Spinal cord (tissue), 10 donors: ENCODE measurements at places on chromosomes 1 and 21. TPM values are rescaled to one million over a fixed set of nuclear protein-coding genes. Genes with fewer than 3 reads are reported as not detected.

Gene KANK4
- 23.8 TPM for total RNA-seq

DNA sequence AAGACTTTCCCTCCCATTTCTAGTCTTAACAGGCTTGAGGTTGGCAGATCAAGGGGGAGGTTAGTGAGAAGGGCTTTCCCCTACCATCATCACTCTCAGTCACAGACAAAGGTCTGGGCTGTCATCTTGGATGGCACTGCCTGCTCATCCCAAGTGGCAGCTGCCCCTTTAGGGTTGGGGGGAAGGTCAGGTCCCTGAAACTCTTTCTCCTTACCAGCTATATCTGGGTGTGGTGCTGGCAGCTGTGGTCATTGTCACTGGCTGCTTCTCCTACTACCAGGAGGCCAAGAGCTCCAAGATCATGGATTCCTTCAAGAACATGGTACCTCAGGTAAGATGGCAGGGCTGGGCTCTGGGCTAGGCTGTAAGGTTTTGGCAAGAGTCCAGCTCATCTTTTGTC is 8.2 kb downstream of the ATP1A2 start:
- H3K4me3 ChIP-seq, result no peak overlapping the region
- peaks cover 40% of the 10 kb centered on the region for H3K36me3 ChIP-seq
- peaks cover 35% of the 10 kb centered on the region for H3K4me1 ChIP-seq
- H3K27me3 ChIP-seq, result no peaks in the 10 kb centered on the region
- no peak overlapping the region for H3K27ac ChIP-seq
- DNase-seq, result no peak

Gene KRTAP19-3
- not detected for total RNA-seq

Gene TACSTD2
- total RNA-seq, result 0.20 TPM

GRCh38 chr1:47841356-47841755 is 155.8 kb downstream of the TRABD2B start:
- H3K27ac ChIP-seq, result no peak overlapping the region
- H3K36me3 ChIP-seq, result no peaks in the 10 kb centered on the region
- no peak overlapping the region for H3K4me3 ChIP-seq
- DNase-seq, result no peak
- peaks cover 22% of the 10 kb centered on the region for H3K4me1 ChIP-seq

GRCh38 chr1:177133977-177134538 is 30.5 kb downstream of the ASTN1 start:
- no peak overlapping the region for H3K4me3 ChIP-seq
- DNase-seq, result no peak
- H3K27ac ChIP-seq, result no peak overlapping the region
- H3K27me3 ChIP-seq, result no peaks in the 10 kb centered on the region

DNA sequence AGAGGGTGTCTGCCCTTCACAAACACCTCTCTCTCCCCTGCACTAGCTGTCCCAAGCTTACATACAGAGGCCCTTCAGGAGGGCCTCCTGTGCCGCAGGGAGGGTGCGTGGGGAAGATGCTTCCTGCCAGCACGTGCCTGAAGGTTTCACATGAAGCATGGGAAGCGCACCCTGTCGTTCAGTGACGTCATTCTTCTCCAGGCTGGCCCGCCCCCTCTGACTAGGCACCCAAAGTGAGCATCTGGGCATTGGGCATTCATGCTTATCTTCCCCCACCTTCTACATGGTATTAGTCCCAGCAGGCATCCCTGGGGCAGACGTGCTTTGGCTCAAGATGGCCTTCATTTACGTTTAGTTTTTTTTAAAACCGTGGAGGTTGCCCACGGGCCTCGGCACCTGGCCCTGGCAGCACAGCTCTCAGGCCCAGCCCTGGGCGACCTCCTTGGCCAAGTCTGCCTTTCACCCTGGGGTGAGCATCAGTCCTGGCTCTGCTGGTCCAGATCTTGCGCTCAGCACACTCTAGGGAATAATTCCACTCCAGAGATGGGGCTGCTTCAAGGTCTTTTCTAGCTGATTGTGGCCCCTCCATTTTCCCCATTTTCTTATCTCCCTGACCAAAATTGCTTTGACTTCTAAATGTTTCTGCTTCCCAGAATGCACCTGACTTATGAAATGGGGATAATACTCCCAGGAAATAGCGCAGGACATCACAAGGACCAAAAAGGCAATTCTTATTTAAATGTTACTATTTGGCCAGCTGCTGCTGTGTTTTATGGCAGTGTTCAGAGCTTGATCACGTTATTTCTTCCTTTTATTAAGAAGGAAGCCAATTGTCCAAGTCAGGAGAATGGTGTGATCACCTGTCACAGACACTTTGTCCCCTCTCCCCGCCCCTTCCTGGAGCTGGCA is 6.1 kb downstream of the NPPA start:
- no peak overlapping the region for H3K4me3 ChIP-seq
- peaks cover 18% of the 10 kb centered on the region for H3K4me1 ChIP-seq
- H3K27me3 ChIP-seq, result no peaks in the 10 kb centered on the region
- H3K27ac ChIP-seq, result no peak overlapping the region
- peaks cover 86% of the 10 kb centered on the region for H3K36me3 ChIP-seq

Gene OR10J1
- not detected for total RNA-seq

GRCh38 chr1:26358411-26359384 is 4.8 kb upstream of the CRYBG2 start:
- H3K4me1 ChIP-seq, result peaks cover 18% of the 10 kb centered on the region
- DNase-seq, result no peak
- no peak overlapping the region for H3K4me3 ChIP-seq
- H3K27me3 ChIP-seq, result peaks cover 54% of the 10 kb centered on the region
- peaks cover 5% of the 10 kb centered on the region for H3K36me3 ChIP-seq

DNA sequence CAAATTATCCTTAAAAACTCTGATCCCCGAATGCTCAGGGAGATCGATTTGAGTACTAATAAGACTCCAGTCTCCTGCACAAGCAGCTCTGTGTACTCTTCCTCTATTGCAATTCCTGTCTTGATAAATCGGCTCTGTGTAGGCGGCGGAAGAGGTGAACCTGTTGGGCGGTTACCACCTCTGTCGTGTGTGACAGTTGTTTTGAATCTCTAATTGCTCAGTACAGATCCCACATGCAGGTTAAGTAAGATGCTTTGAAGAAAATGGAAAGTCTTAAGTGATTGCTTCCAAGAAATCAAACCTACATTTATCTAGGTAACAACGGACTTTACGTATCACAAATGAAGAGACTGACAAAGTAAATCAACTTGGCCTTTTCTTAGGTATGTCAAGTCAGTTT is 35.5 kb downstream of the COA6 start:
- no peak overlapping the region for H3K27ac ChIP-seq
- no peak for DNase-seq
- H3K36me3 ChIP-seq, result peaks cover 21% of the 10 kb centered on the region
- no peaks in the 10 kb centered on the region for H3K4me1 ChIP-seq

Gene LCE3D
- not detected for total RNA-seq

- H3K4me1 ChIP-seq, result no peaks in the 10 kb centered on the region
- peaks cover 44% of the 10 kb centered on the region for H3K36me3 ChIP-seq
- DNase-seq, result no peak
- no peak overlapping the region for H3K4me3 ChIP-seq
These were observed 9.4 kb downstream of the CORT start for GRCh38 chr1:10459184-10459583.

Gene MFAP2
- 168 TPM for total RNA-seq

Gene NTRK1
- total RNA-seq, result 2.6 TPM

Gene TMEM82
- not detected for total RNA-seq

DNA sequence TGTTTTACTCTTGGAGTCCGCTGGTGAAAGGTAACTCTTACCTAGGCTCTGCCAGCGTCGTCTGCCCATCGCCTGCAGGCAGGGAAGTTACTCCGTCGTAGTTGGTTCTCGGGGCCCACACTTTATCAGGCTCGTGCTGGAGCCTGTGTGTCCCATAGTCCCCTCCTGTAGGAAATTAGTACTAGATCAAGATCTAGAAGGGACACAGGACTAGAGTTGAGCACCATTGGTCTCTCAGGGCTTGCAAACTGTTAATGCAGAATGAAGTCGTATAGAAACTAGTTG is 940 bp downstream of the SRRM1 start:
- H3K4me3 ChIP-seq, result peak overlapping the region; percentile 88
- H3K27ac ChIP-seq, result peak overlapping the region; percentile 93
- H3K27me3 ChIP-seq, result no peaks in the 10 kb centered on the region

GRCh38 chr1:62900566-62900965 is 116.6 kb downstream of the ATG4C start:
- no peak overlapping the region for H3K4me3 ChIP-seq
- H3K27ac ChIP-seq, result no peak overlapping the region

- H3K27ac ChIP-seq, result peak overlapping the region; percentile 91
- H3K36me3 ChIP-seq, result no peaks in the 10 kb centered on the region
These were observed 4.7 kb downstream of the SORT1 start for GRCh38 chr1:109392788-109393616.

DNA sequence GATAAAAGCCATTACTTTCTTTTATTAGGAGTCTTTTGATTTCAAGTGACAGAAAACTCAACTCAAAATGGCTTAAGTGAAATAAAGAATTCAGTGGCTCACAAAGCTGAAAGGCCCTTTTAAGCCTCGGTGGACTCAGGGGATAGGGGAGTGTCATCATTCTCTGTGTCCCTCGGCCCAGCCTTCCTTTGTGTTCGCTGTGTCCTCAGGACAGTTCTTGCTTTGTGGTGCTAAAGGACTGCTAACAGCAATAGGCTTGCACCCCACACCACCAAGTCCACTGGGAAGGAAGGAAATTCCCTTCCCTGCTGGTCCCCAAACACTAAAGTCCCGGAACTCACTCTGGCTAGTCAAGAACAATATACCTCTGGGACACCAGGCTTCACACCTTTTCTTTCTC is 129.2 kb downstream of the NTPCR start:
- H3K4me1 ChIP-seq, result no peaks in the 10 kb centered on the region
- H3K27ac ChIP-seq, result no peak overlapping the region
- H3K4me3 ChIP-seq, result no peak overlapping the region
- peaks cover 3% of the 10 kb centered on the region for H3K36me3 ChIP-seq

Gene SYCP1
- total RNA-seq, result not detected

DNA sequence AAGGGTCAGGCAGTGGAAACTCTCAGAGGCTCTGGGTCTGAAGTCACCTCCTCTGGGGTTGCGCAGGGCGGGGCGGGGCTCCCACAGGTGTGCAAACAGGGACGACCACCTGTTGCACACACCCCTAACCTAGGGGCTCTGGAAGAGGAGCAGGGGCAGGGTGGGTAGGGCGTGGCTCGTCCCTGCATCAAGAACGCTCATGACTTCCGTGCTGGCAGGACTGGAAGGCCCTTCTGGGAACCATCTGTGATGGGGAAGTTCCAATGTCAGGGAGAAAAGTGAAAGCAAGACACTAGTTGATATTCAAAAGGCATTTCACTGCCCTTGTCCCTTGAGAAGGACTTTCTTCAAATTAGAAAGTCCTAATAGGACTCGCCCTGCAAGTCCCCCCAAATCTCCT is 22.1 kb upstream of the CLSTN1 start:
- no peak overlapping the region for H3K4me3 ChIP-seq
- no peak for DNase-seq
- no peak overlapping the region for H3K27ac ChIP-seq
- H3K27me3 ChIP-seq, result no peaks in the 10 kb centered on the region
- peaks cover 56% of the 10 kb centered on the region for H3K4me1 ChIP-seq

- no peak for DNase-seq
- no peaks in the 10 kb centered on the region for H3K4me1 ChIP-seq
- H3K27ac ChIP-seq, result no peak within 1 kb of the TSS
- no peak within 1 kb of the TSS for H3K4me3 ChIP-seq
These were observed at the start of gene MRAP for GRCh38 chr21:32298658-32299081. MRAP (plus strand) TSS chr21:32298855; CDS start chr21:32298972, 117 bp downstream.

Gene FCN3
- total RNA-seq, result not detected

DNA sequence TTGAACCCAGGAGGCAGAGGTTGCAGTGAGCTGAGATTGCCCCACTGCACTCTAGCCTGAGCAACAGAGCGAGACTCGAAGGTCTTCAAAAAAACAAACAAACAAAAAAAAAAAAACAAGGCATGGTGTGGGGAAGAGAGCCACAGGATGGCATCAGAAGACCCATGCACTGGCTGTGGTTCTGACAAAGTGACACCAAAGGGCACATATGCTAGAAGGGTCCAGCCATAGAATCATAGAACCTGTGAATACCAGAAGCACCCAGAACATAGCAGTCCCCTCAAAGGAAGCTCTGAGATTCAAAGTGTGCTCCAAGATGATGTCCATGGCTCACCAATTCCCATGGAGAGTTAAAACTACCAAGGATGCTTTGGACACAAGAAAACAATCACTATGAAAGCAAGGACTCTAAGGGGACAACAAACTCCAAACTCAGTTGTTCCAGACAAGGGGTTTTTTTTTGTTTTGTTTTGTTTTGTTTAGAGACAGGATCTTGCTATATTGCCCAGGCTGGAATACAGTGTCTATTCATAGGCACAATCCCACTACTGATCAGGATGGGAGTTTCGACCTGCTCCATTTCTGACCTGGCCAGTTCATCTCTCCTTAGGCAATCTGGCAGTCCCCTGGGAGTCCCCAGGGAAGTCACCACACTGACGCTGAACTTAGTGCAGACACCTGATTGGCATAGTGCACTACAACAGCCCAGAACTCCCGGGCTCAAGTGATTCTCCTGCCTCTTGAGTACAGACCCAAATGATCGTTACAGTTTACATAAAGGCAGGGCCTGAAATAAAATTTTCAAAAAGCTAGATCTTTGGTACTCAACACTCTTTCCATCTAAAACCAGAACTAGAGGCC is 56.4 kb downstream of the TGFBR3 start:
- no peak for DNase-seq
- H3K27me3 ChIP-seq, result no peaks in the 10 kb centered on the region
- H3K4me1 ChIP-seq, result peaks cover 10% of the 10 kb centered on the region
- H3K36me3 ChIP-seq, result no peaks in the 10 kb centered on the region

GRCh38 chr1:218778257-218779126 is 395.2 kb upstream of the LYPLAL1 start:
- no peak overlapping the region for H3K4me3 ChIP-seq
- H3K27ac ChIP-seq, result no peak overlapping the region
- no peak for DNase-seq
- no peaks in the 10 kb centered on the region for H3K27me3 ChIP-seq
- no peaks in the 10 kb centered on the region for H3K36me3 ChIP-seq

Gene CAPN8
- total RNA-seq, result 0.17 TPM

Gene ST6GALNAC5
- total RNA-seq, result 21.3 TPM

GRCh38 chr1:108017698-108018097 is 52.7 kb upstream of the VAV3 start:
- H3K36me3 ChIP-seq, result no peaks in the 10 kb centered on the region
- H3K4me3 ChIP-seq, result no peak overlapping the region
- H3K4me1 ChIP-seq, result no peaks in the 10 kb centered on the region
- no peak for DNase-seq
- H3K27ac ChIP-seq, result no peak overlapping the region
- H3K27me3 ChIP-seq, result no peaks in the 10 kb centered on the region

DNA sequence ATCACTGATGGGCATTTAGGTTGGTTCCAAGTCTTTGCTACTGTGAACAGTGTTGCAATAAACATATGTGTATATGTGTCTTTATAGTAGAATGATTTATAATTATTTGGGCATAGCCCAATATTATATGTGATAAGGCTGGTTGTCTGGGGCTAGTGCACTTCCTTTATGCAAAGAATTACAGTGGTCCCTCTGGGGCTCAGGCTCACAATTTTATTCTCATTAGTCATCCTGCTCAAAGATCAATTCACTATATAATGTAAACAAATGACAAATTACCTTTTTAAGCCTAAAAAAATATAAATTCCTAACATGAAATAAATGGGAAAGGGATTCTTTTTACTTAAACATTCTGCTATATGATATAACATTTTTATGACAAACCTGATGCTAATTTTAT is 5.0 kb downstream of the PLPPR4 start:
- H3K27me3 ChIP-seq, result peaks cover 2% of the 10 kb centered on the region
- H3K4me1 ChIP-seq, result peaks cover 6% of the 10 kb centered on the region
- no peaks in the 10 kb centered on the region for H3K36me3 ChIP-seq
- H3K4me3 ChIP-seq, result no peak overlapping the region
- DNase-seq, result no peak

Gene GPA33
- total RNA-seq, result 0.44 TPM

- H3K4me1 ChIP-seq, result peaks cover 67% of the 10 kb centered on the region
- H3K36me3 ChIP-seq, result peaks cover 2% of the 10 kb centered on the region
- H3K27me3 ChIP-seq, result no peaks in the 10 kb centered on the region
- H3K4me3 ChIP-seq, result no peak overlapping the region
These were observed 244.6 kb downstream of the NPHP4 start for GRCh38 chr1:5747426-5748285.
